ENCODE measurements at places on chromosomes 1 and 21.

DNA sequence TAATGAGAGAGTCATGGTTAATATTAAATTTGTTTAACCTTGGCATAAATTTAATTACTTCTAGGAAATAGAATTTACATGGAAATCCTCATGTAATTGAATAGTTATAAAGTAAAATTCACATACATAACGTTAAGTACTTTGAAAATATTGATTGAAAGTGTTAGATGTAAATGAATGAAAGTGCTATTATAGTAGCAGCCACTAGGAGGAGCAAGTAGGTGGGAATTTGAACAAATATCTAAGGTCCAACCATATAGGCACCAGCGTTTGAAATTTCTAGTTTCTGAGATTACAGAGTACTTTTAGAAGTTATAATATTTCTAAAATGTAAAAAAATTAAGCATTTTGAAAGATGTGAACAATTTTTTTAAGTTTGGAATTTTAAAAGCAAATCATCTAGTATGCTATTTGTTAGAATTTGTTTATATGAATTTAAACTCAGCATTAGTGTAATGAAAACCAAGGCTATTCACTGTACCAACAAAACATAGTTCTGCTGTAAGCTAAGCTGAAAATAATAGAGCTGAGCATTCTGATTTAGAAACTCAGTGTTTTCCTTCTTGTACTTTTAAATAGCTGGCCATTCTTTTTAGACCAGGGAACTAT, 3.3 kb downstream of the B3GALT2 start:
- DNase-seq: no peak

DNA sequence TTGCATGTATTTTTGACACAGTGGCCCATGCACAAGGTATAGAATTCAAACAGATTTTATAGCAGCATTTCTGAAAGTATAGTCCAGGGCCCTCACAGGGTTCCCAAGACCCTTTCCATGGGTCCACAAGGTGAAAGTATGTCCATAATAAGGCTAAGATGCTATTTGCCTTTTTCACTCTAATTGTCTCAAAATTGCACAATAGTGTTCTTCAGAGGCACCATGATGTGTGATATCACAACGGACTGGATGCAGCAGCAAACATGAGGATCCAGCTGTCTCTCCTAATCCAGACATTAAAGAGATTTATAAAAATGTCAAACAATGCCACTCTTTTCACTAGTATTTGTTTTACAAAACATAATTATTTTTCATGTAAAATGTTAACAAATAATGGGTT, 88.8 kb upstream of the PRDX6 start:
- no peak for DNase-seq

DNA sequence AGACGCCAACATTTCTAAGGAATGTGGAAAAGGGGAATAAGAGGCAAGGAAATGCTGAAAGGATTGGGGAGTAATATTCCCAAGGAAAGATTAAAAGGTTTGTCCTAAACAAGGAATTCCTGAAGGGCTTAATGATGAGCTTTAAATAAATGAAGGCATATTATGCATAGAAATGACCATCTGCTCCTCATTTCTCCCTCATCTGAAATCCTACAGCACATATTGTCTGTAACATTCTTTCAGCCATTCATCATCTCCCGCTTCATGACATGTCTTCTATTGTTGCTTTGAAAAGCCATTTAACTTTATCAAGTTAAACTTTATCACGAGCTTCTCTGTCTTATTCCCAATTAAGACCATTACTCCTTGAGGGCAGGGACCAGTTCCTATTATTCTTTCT, 608.7 kb upstream of the PLXNA2 start:
- DNase-seq: no peak

GRCh38 chr1:18926315-18927081, 24.1 kb upstream of the ALDH4A1 start:
- DNase-seq: no peak

DNA sequence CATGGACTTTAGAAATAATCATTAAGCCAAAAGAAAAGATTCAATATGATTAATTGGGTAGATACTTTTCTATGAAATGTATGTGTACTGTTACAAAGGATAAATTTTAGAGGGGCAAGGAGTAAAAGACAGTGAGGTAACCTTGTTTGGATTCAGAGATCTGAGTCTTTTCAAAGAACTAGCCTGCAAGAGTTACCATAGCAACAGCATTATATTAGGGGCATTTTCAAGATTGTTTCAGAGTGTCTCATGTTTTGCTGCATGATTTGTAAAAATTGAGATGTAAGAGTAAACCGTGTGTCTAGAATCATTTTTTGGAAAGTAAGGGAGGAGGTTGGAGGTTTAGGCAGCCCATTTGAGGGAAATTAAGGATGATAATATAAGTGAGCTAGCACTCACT, 70.6 kb upstream of the KIAA1614 start:
- DNase-seq: no peak
